ENCODE measurements at places on chromosomes 7 and 10. TPM values are rescaled to one million over a fixed set of nuclear protein-coding genes. Genes with fewer than 3 reads are reported as not detected.

DNA sequence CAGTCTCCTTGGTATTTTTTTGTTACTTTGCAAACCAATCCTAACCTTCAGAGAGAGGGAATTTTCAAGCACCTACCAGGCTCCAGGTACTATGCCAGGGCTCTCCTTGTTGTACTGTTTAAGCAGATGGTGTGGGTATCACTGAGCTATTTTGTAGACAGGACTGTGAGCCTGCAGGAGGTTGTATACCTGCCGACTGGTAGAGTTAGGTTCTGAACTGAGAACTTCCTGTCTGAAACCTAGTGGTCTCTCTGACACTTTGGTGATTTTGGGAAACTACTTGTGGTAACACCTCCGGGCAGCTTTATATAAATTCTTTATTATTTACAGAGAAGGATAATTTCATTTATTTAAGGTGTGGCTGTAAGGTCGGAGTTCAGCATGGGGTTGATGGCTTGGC, 4.6 kb downstream of the ZNF853 start:
- DNase-seq = no peak

DNA sequence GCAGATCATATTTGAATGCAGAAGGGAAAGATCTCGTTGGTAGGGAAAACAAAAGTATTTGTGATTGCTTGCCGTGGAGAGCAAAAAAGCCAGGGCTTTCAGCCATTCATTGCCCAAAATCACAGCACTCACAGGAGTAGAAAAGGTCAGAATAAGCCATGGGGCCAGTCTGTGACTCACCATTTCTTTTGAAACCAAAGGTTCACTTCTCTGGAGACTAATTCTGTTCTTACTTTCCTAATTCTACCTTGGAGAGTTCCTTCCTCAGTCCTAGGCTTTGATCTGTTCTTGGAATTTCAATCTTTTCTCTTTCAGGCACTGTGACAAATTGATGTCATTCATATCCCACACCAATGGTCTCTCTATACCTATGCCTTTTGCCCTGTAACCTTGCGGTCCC, 54.1 kb upstream of the FAM180A start:
- DNase-seq = no peak

DNA sequence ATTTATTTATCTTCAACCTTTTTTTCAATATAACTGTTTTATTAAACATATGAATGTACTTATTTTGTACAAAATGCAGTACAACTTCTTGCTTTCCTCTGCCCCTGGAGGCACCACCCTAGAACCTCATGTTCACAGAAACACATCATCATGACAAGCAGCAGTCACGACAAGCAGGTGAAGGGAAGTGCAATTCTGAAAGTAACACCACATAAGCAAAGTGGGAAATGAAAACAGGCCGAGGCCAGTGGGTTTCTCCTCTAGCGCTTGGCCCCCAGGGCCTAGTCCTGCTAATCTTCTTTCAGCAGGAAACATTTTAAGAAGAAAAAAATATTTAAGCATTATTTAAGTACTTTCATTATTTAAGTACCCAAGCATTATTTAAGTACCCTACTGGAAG, 598.1 kb downstream of the SH2D4B start:
- DNase-seq = no peak

- no peak for DNase-seq
Measured at GRCh38 chr7:121714559-121715303, 158.2 kb upstream of the PTPRZ1 start.

AKR1C8 gene
- total RNA-seq = not detected

- DNase-seq = no peak
Measured at GRCh38 chr7:82056282-82056681, 286.4 kb upstream of the HGF start.

GRCh38 chr10:43307306-43307705, 40.4 kb upstream of the RASGEF1A start:
- no peak for DNase-seq

ZNF862 gene
- total RNA-seq = 6.8 TPM

DNA sequence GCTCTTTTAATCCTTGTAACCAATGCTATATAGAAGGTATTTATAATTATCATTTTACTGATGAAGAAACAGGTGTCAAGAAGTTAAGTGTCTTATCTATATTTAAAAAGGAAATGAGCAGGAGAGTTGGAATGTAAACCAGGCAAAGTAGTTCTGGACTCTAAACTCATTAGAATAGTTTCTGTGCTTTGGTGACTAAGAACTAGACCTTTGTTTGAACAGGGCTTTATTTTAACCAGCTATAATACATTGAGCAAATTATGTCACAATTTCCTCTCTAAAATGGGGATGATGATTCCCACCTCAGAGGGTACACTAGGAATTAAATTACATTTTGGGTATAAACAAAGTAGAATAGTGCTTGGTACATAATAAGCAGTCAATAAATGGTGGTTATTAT, 236.0 kb downstream of the MAGI2 start:
- no peak for DNase-seq

MYL10 gene
- not detected for total RNA-seq

GRCh38 chr10:70742537-70743429, 42.4 kb downstream of the TBATA start:
- no peak for DNase-seq

LMOD2 gene
- total RNA-seq = not detected

GRCh38 chr10:6382081-6382480, 179.3 kb downstream of the PFKFB3 start:
- DNase-seq = no peak

WASL gene
- 29.6 TPM for total RNA-seq

SPDYE2 gene
- total RNA-seq = not detected

- no peak for DNase-seq
Measured at GRCh38 chr7:48052748-48053147, 17.4 kb downstream of the C7orf57 start.

DNA sequence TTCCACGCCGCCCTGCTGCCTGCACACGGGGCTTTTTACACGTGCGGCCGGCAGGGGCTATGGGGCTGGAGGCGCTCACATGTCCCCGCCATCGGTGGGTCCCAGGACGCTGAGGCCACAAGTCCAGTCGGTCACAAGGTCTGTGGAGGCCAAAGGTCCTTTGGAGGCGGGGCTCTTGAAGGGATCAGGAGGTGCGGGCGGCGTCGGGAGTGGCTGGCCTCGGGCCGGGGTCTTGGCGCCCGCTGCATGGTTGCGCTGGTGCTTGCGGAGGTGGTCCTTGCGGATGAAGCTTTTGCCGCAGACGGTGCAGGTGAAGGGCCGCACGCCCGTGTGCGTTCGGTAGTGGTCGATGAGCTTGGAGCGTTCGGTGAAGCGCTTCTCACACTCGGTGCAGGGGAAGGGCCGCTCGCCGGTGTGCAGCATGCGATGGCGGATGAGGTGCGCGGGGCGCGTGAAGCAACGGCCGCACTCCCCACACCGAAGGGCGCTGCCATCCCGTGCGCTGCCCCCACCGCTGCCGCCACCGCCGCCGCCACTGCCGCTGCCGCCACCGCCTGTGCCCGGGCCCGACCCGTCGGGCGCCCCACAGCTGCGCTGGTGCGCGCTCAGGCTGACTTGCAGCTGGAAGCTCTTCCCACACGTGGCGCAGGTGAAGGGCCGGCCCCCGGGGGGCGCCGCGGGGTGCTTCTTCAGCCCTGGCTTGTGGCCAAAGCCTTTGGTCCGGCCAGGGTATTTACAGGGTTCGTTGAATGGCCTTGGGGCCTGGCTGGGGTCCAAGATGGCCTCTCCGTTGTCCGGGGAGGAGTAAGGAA, 13.7 kb upstream of the ZNF777 start:
- no peak for DNase-seq

DNA sequence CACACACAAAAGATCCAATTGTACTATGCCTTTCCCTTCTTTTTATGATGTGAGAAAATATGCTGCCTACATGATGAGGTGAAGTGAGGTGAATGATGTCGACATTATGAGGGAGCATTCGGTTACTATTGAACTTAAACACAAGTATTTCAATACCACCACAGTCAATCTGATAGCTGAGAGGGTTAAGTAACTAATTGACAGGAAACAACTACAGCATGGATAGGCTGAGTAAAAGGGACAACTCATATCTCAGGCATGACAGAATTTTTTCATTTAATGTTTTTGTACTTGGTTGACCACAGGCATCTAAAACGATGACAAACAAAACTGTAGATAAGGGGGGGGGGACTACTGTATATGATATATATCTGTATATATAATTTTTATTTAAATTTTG, 488.9 kb downstream of the SH2D4B start:
- no peak for DNase-seq

RPA3 gene
- total RNA-seq = 93.5 TPM

- no peak for DNase-seq
Measured at GRCh38 chr10:70169011-70169410, 1.3 kb downstream of the SAR1A start.

DNA sequence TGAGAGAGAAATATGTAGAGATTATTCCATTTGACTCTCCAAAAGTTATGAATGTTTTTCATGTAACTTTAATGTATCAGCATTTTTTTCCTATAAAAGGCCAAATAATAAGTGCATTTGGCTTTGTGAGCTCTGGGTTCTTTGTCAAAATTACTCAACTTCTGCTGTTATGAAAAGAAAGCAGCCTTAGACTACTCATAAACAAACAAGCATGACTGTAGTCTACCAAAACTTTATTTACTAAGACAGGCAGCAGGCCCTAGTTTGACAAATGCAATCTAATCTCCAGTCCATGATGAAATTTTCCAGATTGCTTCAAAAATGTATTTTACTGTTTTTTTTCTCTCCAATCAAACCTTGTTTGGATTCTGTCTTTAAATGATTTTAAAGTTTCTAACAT, 46.3 kb downstream of the MRPL32 start:
- no peak for DNase-seq

- DNase-seq = no peak
Measured at GRCh38 chr10:89589101-89589720, 53.8 kb upstream of the SLC16A12 start.

DNA sequence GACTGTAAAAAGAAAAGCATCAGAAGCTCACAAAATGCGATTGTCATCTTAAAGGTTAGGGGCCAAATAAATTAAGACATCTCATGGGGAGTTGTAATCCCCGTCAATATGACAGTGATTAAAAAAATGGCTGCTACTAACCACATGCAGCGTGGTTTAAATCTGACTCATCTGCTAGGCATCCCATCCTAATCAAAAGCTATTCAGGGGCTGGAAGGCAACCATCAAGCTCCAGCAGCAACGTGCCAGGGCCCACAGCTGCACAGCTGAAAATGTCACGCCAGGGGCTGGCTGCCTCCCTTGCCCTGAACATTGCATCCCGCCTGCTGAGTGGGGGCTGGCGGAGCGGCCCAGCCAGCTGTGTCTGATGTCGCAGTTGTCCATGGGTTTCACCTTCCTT, 66.3 kb upstream of the FRMD4A start:
- no peak for DNase-seq

PTN gene
- 0.13 TPM for total RNA-seq

DNA sequence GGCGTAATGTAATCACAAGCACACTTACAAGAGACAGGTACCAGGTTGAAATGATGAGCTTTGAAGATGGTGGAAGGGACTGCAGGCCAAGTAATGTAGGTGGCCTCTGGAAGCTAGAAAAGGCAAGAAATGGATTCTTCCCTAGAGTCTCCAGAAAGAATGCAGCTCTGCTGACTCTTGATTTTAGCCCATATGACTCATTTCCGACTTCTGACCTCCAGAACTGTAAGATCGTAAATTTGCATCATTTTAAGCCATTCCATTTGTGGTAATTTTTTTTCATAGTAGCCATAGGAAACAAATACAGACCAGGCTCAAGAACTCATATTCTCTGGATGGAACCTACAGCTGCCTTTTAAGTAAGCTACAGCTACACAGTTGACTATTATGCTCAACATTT, 315.5 kb downstream of the MAGI2 start:
- DNase-seq = no peak

LOXL4 gene
- total RNA-seq = 17.7 TPM

- no peak for DNase-seq
Measured at GRCh38 chr7:36887233-36887632, 162.9 kb upstream of the AOAH start.

DNA sequence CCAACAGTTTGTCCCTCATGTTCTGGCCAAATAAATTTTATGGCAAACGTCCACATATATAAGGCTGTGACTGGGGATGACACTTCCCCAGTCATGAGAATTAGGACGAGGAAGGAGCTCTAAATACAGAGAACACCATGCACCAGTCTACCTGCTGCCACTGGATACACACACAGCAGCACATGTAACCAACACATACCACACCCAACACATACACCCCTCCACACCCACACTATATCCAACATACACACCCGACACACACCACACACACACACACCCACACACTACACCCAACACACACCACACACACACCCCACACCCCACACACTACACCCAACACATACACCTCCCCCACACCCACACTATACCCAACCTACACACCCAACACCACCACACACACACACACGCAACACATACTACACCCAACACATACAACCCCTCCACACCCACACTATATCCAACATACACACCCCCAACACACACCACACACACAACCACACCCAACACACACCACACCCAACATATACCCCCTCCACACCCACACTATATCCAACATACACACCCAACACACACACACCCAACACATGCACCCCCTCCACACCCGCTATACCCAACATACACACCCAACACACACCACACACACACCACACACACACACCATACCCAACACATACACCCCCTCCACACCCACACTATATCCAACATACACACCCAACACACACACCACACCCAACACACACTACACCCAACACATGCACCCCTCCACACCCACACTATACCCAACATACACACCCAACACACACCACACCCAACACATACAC, 74.1 kb downstream of the HIPK2 start:
- no peak for DNase-seq

PPP1R17 gene
- total RNA-seq = not detected

- peak; percentile 92 for DNase-seq
Measured at GRCh38 chr10:58856508-58857240, 319.8 kb upstream of the PHYHIPL start.

DNA sequence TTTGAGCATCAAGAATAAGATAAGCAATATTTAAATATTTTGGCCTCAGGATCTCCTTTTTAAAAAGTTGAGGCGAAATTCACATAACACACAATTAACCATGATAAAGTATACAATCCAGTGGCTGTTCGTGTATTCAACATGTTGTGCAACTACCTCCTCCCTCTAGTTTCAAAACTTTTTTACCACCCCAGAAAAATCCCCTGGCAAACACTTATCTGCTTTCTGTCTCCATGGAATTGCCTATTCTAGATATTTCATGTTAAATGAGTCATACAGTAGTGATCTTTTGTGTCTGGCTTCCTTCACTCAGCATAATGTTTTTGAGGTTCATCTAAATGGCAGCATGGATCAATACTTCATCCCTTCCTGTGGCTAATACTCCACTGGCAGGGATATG, 31.8 kb upstream of the IL15RA start:
- no peak for DNase-seq

LHFPL3 gene
- not detected for total RNA-seq

CALHM2 gene
- total RNA-seq = 5.9 TPM

ATOH7 gene
- 0.28 TPM for total RNA-seq

NOD1 gene
- total RNA-seq = 8.1 TPM

- no peak for DNase-seq
Measured at GRCh38 chr10:11746883-11747539, 4.8 kb downstream of the ECHDC3 start.

WDFY4 gene
- total RNA-seq = 0.23 TPM

- no peak for DNase-seq
Measured at GRCh38 chr7:92588561-92588960, 1.6 kb downstream of the FAM133B start.

All from Panc1 (cell line).